MM.1S (cell line): ENCODE measurements at places on chromosomes 7 and 10.

DNA sequence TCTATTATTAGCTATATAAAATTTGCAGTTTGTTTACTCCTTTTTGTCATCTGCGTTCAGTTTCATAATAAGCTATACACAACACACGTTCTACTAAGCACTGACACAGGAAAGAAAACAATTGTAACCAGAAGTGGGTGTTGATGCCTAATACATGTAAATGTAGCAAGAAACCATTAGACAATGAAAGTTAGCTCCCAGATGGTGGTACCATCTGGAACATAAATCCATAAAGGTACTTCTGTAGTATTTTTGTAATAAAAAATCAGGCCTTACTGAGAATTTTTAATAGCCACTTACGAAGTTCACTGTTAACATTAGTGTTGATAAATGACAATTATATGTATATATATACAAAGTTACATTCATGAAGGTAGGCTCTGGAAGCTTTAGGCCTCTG lies 194.7 kb downstream of the KCND2 start:
- no peak for DNase-seq

DNA sequence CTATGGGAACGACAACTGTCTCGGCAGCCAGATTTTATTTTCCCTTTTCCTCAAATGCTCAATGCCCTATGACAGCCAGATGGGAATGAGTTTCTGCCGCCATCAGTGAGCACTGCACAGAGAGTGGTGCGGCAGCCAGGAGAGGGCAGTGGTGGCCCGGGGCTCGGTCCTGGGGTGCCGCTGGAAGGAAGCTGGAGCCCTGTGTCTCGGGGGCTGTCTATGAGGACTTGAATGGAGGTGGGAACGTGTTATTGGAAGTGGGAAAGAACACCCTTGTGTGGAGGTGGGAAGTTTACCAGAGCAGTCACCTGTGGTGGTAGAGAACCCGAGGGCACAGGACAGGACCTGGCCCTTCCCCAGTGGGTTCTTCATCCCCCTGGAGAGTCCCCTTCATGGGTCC lies 35.8 kb downstream of the JAKMIP3 start:
- DNase-seq, result no peak

GRCh38 chr10:28445516-28445915 lies 87.4 kb upstream of the WAC start:
- DNase-seq, result no peak

DNA sequence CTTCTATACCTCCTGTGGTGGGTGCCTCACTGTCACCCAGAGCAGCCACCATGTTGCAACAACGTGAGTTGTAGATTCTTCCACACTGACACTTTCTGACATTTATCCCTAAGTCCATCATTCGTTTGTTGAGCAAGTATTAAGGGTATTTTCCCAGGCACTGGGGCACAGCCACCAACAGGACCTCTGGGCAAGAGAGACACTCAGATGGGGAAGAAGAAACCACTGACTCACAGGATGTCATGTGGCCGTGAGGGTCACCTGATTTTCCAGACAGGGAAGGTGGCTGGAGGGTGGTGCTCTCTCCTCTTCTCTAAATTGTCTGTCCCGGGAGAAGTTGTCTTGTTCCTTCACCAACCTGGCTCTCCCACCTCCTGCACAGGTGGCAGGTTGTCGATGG lies 51.7 kb upstream of the PPIF start:
- no peak for DNase-seq

GRCh38 chr7:39197831-39198230 lies 220.1 kb downstream of the POU6F2 start:
- no peak for DNase-seq

GRCh38 chr7:81926154-81926553 lies 156.3 kb upstream of the HGF start:
- no peak for DNase-seq

- DNase-seq, result no peak
Observed at GRCh38 chr7:50552921-50553320, 12.3 kb downstream of the DDC start.
